ENCODE measurements at places on chromosomes 3 and 15.

GRCh38 chr3:127606981-127607595, 8.9 kb downstream of the MCM2 start:
- DNase-seq, result no peak

DNA sequence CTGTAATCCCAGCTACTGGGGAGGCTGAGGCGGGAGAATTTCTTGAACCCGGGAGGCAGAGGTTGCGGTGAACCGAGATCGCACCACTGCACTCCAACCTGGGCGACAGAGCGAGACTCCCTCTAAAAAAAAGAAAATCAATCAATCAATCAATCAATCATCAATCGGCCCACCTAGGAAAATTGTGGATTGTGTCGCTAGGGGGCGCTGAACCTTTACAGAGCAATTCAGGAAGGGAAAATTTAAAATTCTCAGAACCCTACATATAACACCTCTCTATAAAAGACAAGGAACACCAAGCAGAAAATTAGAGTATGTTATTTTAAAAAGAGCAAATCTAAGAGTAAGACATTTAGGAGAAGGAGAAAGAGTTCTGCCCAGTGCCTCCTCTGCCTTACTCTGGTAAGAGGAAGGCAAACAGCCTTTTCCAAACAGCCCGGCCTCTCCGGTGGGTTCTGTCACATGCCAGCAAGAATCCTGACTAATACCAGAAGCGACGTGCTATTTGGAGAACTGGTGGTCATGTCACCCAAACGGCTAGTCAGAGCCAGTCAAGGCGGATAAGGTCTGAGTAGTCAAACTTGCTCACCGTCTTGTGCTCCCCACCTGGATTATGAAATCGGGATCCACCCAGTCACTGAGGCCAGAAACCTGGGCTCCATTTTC, 22.3 kb upstream of the SMCO1 start:
- DNase-seq, result no peak

- no peak for DNase-seq
Measured at GRCh38 chr3:195904368-195904767, 4.0 kb downstream of the TNK2 start.

DNA sequence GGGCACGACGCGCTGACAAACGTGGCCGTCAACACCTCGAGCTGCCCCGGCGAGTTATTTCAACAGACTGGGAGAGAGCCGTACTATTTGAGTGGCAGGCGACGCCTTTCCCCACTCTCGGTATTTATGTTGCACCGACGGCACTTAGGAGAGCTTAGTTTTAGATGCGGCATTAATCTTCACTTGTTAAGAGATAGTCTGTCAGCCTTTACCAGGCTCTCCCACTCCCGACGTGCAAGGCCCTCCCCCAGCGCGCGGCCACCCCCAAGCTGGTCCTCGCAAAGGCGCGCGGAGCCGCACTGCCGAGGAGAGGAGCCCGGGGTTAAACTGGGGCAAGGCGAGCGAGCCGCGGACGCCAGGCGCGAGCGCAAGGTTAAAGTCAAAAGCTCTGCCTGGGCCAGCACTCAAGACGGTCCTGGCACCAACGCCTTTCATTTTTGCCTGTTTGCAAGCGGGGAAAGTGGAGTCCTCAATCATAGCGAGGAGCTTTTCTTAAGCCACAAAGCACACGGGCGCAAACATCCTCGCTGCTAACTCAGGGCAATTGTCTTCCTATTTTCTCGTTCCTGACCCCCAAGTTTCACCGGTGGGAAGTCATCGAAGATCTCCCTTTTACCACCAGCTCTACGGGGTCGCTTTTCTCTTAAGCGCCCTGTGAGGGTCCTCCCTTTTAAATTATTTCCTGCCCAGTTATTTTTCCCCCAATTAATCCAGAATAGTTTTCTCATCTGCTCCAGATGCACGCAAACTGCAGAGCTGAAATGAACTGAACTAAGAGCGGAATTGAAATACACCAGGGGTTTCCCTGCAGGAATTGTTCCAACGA, 86.6 kb downstream of the NR2F2 start:
- DNase-seq, result no peak

DNA sequence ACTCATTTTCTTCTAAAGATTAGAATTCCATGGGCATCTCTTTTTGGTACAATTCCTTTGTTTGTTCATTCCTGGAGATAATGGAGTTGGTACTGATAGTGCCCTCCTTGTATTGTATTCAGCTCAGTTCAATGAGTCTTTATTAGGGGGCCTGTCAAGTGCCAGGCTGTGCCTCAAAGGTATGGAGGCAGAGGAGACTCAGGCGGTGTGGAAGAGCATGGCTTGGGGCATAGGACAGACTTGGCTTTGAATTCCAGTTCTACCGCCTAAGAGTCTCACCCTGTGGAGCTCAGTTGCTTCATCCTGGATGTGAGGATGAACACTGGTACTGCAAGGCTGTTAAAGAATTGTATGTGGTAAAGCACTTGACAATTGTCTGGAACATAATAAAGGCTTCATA, 196.6 kb upstream of the IL12A start:
- DNase-seq, result no peak

DNA sequence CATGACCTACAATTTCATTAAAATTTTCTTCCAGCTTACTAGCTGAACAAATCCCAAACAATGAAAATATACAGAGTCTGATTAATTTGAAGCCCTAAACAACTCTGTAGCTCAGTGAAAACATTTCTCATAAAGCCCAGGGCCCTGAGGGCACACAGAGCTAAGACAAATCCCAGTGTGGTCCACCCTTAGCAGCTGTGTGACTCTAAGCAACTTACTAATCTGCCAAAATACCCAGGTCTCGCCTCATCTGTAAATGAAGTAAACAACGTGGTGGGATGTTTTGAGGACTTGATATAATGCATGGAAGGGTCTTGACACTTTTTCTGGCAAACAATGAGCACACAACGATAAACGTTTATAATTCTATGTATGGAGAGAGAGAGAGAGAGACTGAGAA, 158.4 kb downstream of the FHIT start:
- no peak for DNase-seq

DNA sequence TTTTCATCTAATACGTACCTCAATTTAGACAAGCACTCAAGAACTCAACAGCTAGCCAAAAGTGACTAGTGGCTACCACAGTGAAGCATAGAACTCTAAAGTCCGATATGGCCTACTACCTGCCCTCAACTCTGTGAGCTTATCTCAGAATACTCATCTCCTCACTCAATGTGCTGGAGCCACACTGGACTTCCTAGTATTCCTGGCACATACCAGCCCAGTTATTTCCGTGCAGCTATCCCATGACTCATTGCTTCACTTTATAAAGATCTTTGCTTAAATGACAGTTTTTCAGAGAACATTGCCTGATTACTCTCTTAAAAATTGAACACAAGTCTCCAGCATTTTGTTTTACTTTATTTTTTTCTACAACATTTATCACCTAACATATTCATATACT, 524.7 kb downstream of the PYDC2 start:
- no peak for DNase-seq

DNA sequence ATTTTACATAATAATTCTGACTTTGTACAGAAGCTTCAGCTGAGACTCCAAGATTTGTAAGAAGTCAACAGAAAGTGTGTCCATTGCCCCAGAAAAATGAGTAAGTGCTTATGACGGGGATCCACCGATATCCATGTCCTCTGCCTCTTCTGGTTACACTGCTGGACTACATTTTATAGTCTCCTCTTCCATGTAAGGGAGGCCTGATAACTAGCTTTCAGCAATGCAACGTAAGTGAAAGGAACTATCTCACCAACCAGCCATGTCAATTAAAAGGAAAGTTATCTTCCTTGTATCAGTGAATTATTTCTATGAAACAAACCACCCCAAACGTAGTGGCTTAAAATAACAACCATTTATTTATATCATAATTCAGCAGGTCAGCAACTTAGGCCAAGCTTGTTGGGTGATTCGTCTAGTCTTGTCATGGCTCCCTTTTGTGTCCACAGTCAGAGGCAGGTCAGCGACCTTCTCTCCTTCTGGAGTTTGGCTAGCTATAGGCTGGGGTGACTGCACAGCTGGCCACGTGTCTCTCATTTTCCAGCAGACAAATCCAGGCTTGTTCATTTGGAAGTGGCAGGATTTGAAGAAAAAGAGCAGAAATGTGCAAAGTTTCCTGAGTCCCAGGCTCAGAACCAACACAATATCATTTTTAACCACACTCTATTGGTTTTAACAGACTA, 44.9 kb downstream of the TRIM69 start:
- DNase-seq, result no peak

DNA sequence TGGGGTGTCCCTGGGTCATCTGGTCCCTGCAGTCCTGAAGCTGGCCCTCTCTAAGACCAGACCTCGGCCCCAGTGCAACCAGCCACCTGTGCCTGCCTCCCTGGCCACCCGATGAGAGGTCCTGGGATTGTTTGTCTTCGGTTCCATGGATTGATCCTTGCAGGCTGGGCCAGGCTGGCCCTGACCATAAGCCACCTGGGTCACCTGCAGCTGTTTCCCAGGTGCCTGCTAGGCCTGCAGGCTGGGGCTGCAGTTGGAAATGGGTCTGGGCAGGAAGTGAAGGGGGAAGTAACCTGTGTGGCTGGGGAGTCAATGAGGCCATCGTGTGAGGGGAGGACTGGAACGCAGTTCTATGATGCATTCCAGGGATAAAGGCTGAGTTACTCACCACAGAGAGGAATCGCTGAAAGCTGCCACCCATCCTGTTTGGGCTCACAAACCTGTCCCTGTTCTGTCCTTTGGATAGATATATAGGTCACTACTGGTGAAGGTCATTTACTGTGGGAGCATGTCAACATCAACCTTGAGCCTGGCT, 30.9 kb upstream of the VPS8 start:
- DNase-seq, result no peak

DNA sequence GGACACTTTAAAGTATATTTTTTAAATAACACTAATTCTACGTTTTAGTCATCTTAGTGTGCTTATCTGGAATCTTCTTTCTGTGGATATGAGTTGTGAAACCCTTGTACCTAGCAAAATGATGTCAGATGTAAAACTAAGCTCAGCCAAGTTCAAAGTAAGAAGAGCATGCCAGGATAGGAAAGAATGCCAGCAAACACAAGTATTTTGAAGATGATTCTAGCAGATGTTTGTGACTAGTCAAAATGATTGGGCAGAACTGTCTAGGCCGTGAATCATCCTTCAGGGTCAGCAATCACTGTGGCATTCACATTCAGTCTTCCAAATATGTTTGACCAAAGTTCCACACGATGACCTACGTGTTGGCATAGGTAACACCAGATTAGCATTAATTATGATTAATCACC, 5.4 kb upstream of the PLOD2 start:
- peak; percentile 88 for DNase-seq

DNA sequence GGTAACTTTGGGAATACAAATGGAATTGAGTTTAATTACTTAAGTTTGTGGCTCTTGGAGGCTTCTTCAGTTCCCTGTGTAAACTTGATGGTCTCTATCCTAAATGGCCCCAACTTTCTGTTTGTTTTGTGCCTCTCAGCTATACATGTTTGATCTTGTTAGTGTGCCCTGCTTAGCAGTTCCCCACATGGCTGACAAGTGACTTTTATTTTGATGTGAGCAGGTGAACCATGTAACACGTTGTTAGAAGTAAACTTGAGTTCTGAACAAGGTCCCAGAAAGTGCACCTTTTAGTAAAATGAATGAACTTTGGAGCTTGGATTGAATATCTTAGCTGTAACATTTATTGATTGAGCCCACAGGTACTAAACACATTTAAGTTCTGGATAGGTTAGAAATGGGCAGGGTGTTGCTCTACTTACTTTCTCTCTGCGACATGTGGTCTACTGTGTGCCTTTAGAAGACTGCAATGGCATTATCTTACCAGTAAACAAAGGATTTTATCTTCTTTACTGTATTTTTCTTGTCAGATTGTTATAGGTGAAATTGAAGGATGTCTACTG, 4.5 kb downstream of the LSM3 start:
- no peak for DNase-seq

DNA sequence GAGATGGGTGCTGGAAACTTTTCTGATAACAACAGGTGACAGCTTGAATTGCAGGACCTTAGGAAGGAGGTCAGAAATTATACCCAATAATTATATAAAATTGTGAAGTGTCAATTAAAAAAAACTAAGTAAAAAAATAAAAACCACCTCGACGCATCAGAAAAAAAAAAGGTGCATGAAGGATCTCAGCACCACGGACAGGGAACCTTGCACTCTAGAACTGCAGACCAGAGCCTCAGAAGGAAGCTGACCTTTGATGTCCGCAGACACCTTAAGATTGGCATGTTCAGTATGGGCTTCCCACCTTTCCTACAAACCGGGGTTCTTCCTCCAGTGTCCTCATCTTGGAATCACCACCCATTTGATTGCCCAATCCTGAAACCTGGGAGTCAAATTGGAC, 60.9 kb downstream of the SCN10A start:
- no peak for DNase-seq

DNA sequence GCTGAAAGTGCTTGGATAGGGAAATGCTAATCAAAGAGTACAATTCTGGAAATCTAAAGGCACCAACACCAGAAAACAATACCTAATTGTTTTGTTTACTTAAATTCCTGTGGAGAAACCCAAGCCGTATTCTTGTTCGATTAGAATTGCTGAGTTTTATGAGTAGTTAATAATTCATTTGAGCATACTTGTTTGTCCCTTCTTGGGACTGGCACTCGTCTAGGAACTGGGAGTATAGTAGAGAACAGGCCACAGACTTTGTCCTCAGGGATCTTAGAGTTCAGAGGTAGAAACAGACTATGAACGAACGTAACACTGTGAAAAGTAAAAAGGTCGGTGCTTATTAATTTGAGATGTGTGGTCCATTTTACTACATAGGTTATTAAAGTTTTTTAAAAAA, 39.4 kb downstream of the ZPLD1 start:
- DNase-seq, result no peak

GRCh38 chr15:83174891-83175290, 32.7 kb downstream of the HDGFL3 start:
- no peak for DNase-seq

GRCh38 chr3:38031022-38031994, 1.9 kb upstream of the PLCD1 start:
- DNase-seq, result no peak

DNA sequence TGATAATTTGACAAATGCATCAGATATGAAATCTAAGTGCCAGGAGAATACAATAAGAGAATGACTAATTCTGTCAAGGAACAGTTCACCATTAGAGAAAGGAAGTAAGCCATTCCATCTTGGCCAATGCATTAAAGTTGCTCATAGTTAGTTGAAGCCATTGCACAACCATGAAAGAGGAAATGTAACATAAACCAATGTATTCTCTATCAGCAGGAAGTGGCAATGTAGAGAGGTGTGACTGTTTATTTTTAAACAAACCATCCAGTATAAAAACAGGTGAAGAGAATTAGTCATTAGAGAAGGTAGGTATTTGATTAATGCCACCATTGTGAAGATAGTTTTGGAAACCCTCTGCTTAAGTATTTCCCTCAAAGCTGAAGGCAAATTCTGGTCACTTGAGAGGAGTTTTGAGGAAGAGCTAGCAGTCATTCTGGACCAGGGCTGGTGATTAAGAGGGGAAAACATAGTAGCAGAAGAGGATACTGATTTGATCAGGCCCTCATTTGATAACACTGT, 10.7 kb upstream of the ANXA2 start:
- peak; percentile 50 for DNase-seq
